ENCODE measurements at places on chromosomes 12 and 14.

- no peak for DNase-seq
Observed at GRCh38 chr12:67759829-67760228, 111.3 kb downstream of the DYRK2 start.

GRCh38 chr12:5033883-5034282 is 9.8 kb upstream of the KCNA5 start:
- no peak for DNase-seq

DNA sequence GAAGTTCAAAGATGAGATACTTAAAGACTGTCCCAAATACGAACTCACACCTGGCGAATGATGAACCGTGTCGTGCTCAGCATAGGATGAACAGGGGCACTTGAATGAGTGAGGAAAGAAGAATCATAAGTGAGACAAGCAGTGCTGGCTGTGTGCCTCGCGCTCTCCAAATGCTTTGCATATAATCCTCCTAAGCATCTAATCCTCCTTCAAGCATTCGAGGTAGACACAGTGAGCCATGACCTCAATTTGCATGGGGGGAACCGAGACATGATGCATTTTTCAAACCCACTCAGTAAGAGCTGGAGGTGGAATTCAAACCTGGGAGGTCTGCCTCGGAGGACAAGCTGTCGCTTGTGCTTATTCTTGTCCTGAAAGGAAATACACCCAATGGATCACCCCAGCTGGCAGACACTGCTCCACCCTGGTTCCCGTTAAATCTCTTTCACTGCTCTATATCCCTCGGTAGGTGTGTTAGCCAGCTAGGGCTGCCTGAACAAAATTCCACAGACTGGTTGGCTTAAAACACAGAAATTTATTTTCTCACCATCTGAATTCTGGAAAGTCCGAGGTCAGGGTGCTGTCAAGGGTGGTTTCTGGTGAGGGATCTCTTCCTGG is 274.0 kb downstream of the SLC15A4 start:
- DNase-seq: peak; percentile 96

DNA sequence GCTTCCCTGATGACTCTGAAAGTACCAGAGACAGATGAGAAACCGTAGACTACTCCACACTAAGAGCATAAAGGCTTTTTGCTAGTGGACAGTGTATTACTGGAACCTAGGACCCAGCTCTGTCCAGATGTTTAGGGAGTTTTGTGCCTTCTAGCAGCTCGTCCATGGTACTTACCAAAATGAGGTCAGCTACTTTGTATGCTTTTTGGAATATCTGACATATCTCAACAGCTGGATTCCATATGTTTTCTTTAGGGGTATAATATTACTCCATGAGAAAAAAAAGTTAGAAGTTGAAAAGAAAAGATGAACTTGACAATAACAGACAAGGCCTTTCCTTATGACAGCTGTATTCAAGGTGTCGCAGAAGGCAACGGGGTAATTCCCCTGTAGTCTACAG is 32.1 kb upstream of the FRMD6 start:
- DNase-seq: no peak

GRCh38 chr14:69439521-69440270 is 41.2 kb downstream of the SLC39A9 start:
- DNase-seq: no peak

GRCh38 chr14:67984274-67984673 is 164.7 kb downstream of the RAD51B start:
- no peak for DNase-seq

DNA sequence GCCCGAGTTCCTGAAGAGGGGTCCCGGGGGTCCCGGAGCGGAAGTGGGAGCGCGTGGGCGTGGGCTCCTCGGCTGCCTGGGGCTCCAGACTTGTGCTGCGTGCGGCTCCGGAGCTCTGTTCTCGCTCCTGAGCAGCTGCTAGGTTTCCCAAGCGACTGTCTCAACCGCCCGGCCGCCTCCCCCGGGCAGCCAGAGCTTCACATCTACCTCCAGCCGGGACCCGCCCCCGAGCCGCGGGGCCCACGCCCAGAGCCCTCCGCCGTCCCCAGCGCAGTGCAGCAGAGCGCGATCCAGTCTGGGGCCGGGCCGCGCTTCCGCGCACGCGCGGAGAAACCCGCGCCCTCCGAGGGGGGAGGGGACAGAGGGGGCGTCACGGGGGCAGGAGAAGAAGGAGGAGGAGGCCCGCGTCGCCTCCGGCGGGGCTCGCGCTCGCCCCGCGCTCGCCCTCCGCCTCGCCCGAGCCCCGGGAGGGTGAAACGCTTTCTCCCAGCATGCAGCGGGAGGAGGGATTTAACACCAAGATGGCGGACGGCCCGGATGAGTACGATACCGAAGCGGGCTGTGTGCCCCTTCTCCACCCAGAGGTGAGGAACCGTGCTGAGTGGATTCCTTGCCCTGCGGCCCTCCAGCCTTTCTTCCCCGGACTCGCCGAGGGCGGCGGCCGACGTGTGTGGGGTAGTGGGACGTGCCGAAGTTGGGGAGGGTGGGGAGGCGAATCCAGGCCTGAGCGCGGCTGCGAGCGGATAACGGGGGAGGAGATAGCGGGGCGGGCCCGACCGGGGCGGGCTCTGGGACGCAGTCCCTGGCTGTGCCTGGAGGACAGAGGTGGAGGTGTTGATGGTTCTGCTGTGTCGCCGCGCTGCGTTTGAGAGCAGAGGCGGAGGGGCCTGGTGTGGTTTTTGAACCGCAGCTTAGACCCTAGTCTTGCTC is at the start of gene ZDHHC17:
TSS of gene ZDHHC17 (plus strand) at position 370 of the 930 bp plus-strand sequence. CDS start at position 492, 122 bp downstream.
- peak; percentile 86 for DNase-seq

- DNase-seq: no peak
Observed at GRCh38 chr14:24282736-24283135, 11.3 kb upstream of the RABGGTA start.

GRCh38 chr14:76971549-76971948 is 57.0 kb downstream of the IRF2BPL start:
- DNase-seq: no peak

Measured in NCI-H524 (cell line).